Mucosa of descending colon (tissue), 3 donors: ENCODE measurements at places on chromosomes 1 and 21.

DNA sequence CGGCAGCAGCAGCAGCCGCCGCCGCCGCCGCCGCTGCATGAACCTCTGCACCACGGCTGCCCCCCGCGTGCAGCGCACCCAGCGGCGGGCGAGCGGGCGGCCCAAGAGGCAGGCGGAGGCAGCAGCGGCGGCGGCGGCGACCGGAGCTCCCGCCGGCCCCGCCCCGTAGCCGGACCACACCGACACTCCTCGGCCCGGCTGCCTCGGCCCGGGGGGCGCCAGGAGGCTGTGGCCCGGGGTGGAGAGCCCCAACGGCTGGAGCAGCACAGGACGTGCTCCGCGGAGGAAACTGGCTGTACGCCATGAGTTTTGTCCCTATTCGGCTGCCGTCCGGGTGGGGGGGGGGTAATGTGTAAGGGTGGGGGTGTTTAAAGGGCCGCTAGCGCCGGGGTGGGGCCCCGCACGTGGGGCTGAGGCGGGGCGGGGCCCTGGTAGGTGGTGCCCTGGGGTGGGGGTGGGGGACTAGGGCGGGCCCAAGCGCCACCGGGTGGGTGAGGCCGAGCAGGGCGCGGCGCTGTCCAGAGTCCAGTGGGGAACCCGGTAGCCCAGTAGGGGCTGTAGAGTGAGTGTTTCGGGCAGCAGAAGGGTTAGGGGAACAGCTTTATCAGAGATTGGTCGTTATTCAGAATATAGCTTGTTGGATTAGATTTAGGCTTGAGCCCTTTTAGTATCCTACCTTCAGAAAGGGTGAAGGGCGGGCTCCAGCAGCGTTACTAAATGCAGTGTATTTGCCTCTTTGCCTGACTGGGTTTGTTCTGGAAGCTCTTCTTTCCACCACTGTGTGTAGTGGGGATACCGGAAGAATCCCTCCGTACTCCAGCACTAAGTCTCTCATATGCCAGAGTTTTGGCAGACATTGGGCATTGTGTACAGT, at the start of gene FAM78B:
FAM78B (minus strand) TSS at position 304 of the 874 bp plus-strand sequence. CDS start 753 bp downstream, outside the sequence.
- peak; percentile 87 for DNase-seq

DNA sequence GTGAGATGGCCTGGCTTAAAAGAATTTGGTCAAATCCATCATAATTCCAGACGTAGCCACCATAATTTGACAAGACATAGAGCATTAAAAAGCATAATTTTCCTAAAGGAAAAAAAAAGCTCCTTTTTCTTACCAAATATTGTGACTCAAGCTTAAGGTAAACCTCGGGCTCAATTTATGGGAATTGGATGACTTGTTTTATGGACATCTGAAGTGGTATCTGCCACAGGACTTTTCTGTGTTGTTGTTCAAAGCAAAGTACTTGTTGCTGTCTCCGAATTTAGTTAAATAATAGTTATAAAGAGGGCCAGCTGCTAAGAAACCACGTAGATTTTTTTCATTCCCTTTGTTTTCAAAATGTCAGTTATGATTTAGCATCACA, 1.1 kb downstream of the MPZL1 start:
- no peak for DNase-seq

DNA sequence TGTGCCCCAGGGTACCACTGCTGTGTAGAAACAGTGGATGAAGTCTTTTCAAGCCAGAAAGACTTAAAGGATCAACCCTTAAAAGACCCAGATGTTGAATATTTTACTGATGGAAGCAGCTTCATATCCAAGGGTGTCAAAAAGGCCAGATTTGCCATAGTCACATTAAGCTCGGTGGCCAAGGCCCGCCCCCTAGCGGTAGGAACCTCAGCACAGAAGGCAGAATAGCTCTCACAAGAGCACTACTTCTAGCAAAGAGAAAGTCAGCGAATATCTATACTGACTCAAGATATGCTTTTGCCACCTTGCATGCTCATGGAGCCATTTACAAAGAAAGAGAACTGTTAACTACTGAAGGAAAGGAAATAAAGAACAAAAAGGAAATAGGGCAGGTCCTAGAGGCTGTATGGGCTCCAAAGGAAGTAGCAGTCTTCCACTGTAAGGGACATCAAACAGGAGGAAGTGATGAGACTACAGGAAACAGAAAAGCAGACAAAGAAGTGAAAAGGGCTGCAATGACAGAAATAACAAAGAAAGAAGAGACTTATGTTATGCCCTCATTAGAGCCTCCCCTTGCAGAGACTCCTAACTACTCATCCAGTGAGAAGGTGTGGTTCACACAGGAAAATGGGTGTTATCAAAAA, 90.5 kb downstream of the LIPI start:
- DNase-seq, result peak; percentile 72

- no peak for DNase-seq
Measured at GRCh38 chr1:206490771-206491405, 16.4 kb upstream of the RASSF5 start.

GRCh38 chr1:26218906-26219494, 15.0 kb upstream of the CEP85 start:
- peak; percentile 38 for DNase-seq

- no peak for DNase-seq
Measured at GRCh38 chr1:54364995-54365394, 41.2 kb downstream of the SSBP3 start.

DNA sequence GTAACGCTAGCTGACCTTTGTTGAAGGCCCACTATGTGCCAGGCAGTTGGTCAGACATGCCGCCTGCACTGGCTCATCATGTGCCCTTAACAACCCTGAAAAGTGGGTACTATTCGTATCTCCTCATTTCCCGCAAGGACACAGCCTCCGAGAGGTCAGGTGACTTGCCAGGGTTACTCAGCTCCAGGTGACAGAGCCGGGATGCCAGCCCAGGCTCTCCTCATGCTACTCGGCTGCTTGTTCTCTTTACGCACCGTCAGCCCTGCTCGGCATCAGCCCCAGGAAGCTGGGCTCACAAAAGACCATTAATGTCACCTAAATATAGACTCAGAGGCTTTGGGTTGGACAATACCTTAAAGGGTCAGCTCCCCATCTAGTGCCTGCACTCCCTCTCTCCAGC, 29.0 kb downstream of the GRHL3 start:
- no peak for DNase-seq

DNA sequence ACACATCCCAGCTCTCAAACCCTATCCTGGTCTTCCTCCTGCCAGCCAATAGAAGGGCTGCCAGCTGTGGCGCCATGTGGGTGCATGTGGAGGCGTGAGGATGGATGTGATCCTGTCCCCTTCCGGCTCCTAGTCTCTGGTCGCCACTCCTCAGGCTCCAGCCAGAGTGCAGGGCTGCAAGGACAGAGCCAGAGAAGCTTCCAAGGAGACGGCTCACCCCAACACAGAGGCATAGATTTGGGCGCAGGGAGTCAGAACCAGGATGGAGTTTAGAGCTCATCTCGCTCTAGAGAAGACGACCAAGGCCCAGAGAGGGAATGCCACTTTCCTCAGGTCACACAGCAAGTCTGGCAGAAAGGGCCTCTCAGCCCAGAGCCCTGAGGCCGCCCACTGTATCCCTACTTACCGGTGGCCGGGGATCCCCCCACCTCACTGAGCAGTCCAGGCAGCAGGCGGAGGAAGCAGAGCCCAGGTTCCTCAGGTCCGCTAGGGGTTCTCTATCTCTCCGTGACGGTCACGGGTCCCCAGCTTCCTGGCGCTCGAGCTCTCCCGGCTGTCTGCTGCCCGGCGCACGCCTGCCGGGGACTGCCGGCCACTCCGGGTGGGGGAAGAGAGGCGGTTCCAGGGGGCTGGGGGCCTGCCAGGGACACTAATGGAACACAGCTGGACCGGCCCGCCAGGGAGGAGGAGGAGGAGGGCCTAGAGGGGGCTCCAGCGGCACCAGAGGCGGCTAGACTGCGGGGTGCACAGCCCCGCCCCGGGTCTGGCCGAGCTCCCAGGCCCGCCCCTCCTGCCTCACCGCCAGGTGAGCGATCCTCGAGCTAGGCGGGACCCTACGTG, at the start of gene COL16A1:
COL16A1 (minus strand) TSS at position 587 of the 840 bp plus-strand sequence. CDS start 1,824 bp downstream, outside the sequence.
- DNase-seq, result peak; percentile 72

DNA sequence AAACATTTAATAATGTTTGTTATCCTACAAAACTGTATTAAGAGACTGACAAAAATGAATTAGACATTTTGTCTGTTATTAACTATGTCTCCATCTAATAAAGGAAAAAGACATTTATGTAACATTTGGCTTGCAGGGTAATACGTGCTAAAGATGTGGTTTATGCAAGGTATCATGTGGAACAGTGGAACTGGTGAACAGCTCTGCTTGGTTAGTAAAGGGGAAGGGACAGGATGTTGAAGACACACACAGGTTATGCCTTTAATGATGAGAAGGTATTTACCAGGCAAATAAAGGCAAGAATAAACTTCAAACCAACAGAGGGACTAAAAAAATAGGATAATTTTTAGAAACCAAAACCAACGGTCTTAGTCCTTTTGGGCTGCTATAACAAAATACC, 93.1 kb downstream of the UCHL5 start:
- DNase-seq, result no peak

- DNase-seq, result no peak
Measured at GRCh38 chr1:4305526-4306301, 348.7 kb upstream of the AJAP1 start.

- no peak for DNase-seq
Measured at GRCh38 chr1:223508796-223509195, 115.6 kb downstream of the CCDC185 start.

DNA sequence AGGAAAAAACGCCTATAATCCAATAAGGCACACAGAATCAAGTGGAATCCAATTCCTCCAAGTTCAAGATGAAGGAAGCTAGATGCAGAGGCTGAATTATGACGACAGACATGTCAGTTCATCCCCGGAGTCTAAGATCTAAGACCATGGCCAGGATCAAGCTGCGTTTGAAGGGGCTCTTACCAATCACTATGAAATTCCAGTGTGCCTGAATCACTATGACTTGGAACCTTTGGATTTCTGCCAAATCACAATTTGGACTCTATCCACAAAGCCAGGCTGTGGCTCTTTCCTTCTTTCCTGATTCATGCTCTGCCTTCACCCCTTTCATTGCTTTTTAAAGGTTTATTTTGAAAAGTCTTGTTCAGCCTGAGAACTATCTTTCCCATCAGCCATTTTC, 17.1 kb downstream of the OLIG2 start:
- DNase-seq, result no peak

DNA sequence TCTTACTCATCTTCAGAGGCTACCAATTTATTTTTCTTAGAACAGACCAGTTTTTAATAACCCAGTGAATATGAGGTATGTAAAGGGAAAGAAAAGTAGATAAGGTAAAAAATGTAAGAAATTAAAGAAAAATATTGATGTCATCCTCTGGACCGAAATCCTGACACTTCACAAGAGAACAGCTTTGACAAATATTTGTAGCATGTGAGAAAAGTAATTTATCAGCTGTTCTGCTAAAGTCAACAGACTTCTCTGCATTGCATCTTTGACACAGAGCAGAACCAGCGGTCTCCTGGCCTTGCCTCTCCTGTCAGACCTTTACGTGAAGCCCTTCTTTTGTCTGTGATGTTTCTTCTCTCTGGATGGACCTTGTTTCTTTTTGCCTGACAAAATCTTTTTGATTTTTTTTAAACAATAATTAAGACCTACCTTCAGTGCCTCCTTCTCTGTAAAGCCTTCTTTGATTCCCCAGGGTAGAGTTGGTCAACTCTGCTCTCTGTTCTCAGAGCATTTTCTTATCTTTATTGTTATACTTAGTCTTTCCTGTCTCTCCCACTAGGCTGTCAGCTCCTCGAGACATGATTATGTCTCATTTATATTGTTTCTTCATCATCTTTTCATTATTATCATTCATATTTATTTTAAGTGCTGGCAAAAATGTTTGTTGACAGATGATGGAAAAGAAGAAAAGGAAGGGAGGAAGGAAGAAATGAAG, 35.4 kb downstream of the RGS4 start:
- DNase-seq, result no peak

DNA sequence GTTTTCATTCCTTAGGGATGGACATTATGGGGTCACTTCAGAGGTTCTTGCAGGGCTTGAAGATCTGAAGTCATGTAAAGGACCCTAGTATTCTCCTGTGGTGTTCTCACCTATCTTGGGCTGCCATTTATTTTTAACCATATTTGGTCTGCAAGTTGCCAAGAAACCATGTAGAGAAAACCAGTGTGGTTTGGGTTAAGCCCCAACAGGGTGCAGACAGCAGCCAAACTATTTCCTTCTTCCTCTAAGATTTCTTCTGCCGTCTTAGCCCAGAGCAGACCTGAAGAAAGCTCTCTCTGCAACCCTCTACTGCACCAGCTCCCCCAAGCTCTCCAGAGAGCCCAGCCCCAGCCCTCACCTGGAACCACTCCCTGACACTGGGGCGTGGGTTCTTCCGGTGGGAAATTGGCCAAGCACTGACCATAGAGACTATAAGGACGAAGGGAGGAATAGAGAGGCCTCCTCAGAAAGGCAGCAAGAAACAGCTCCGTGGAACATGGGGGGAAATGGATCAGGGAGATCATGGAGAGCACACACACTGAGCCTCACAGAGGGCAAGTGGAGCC, 136.6 kb downstream of the SYF2 start:
- DNase-seq, result no peak

DNA sequence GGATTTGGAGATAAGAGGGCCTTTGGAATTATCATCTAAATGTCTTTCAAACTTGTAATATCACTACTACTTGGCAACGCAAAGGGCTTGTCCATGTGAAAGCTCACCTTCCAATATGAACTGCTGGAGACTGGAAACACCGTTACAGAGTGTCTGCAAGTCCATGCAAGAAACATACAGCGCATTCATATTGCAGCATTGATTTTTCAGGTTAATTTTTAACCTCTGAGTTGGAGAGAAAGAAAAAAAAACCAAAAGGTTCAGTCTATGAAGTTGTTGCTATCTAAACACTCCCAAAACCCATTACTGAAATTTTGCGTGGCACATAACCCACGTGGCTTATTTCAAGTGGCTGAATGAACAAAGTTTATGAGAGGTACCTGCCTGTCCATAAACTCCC, 23.8 kb downstream of the DAB1 start:
- no peak for DNase-seq

DNA sequence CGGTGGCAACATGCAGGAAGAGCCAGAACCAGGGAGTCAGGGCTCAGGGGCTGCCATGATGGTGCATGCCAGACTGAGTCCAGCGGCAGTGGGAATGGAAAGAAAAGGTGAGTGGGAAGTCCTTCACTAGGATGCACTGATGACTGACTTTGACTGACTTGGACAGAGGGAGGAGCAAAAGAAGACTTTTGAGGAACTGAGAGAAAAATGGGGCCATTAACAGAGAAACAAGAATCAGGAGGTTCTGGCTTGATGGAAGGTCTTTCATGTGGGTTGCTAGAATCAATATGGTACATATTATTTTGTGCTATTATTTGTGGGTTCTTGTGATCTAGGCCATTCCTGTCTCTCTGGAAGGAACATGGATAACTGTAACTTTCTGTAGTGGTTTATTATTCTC, 454.6 kb upstream of the PROX1 start:
- DNase-seq, result no peak

DNA sequence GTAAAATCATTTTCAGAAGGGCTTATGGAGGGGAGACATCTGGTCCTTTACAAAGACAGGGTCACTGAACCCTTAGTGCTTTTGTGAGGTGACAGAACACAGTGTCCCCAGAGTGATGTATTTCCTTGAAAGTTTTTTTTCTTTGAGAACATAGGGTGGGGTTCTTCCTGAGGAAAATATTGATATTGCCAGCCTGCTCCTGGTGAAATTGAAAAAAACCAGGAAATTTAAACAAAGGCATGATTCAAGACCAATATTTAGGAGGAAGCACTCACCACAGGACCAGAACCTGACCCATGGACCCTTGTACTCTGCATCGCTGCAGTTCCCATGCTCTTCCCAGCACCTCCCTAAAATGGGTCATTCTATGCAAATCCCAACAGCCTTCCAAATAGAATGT, 63.7 kb downstream of the ST6GALNAC3 start:
- no peak for DNase-seq

GRCh38 chr21:35217504-35218060, 168.5 kb upstream of the RUNX1 start:
- no peak for DNase-seq
